ENCODE measurements at places on chromosomes 3 and 15. TPM values are rescaled to one million over a fixed set of nuclear protein-coding genes. Genes with fewer than 3 reads are reported as not detected.

- no peak overlapping the region for H3K4me3 ChIP-seq
- H3K27me3 ChIP-seq: no peaks in the 10 kb centered on the region
- no peak for DNase-seq
- H3K36me3 ChIP-seq: peaks cover 17% of the 10 kb centered on the region
- peaks cover 15% of the 10 kb centered on the region for H3K4me1 ChIP-seq
Measured at GRCh38 chr3:14508505-14508819, 31.7 kb downstream of the GRIP2 start.

- no peak overlapping the region for H3K27ac ChIP-seq
- H3K36me3 ChIP-seq: no peaks in the 10 kb centered on the region
- H3K4me3 ChIP-seq: no peak overlapping the region
- no peaks in the 10 kb centered on the region for H3K27me3 ChIP-seq
Measured at GRCh38 chr15:64233299-64233698, 70.5 kb upstream of the PPIB start.

- no peak for DNase-seq
- H3K36me3 ChIP-seq: peaks cover 12% of the 10 kb centered on the region
- no peaks in the 10 kb centered on the region for H3K27me3 ChIP-seq
- H3K27ac ChIP-seq: no peak overlapping the region
- no peak overlapping the region for H3K4me3 ChIP-seq
- peaks cover 43% of the 10 kb centered on the region for H3K4me1 ChIP-seq
Measured at GRCh38 chr15:40054605-40054854, 15.5 kb upstream of the SRP14 start.

DNA sequence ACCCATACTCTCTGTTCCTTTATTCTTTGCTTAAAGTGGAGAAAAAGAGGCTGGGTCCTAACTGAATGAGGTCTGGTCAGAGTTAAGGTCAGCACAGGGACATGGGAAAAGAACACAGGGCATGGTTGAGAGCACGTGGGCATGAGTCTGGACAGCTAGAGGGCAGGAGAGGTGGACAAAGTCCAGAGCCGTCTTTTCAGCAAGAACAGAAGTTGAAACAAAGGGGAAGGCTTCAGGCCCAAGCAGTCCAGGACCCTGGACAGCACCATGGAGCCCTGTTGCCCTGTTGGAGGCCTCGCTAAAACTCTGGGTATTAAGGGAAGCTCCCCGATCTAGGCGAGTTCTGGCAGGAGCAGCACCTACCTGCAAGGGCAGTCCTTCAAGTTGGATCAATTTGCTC lies 50.7 kb downstream of the XYLB start:
- H3K27me3 ChIP-seq: no peaks in the 10 kb centered on the region
- no peaks in the 10 kb centered on the region for H3K4me1 ChIP-seq
- no peak overlapping the region for H3K27ac ChIP-seq
- H3K36me3 ChIP-seq: peaks cover 16% of the 10 kb centered on the region

GRCh38 chr3:190249414-190249813 lies 72.8 kb downstream of the CLDN1 start:
- no peak overlapping the region for H3K4me3 ChIP-seq
- DNase-seq: no peak
- no peak overlapping the region for H3K27ac ChIP-seq
- H3K27me3 ChIP-seq: peaks cover 3% of the 10 kb centered on the region
- no peaks in the 10 kb centered on the region for H3K36me3 ChIP-seq

DNA sequence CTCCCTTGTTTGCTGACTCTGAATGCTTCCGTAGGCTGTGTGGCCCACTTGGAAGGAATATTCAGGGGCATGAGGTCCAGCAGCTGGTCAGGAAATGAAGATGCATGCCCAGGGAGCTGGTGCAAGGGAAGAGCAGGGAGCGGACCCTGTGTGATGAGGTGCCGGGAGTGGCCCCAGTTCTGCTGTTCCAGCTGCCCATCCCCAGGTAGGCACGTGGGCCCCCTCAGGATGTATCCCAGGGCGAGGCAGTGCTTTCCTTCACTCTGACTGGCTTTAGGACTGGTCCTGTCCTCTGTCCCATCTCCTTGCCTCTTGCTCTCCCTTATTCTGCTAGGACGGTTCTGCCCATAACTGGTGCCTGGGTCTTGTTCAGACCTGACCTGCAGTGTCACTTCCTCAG lies 1.1 kb upstream of the FAM3D start:
- H3K27ac ChIP-seq: no peak overlapping the region
- H3K4me3 ChIP-seq: no peak overlapping the region
- H3K27me3 ChIP-seq: peaks cover 11% of the 10 kb centered on the region

DNA sequence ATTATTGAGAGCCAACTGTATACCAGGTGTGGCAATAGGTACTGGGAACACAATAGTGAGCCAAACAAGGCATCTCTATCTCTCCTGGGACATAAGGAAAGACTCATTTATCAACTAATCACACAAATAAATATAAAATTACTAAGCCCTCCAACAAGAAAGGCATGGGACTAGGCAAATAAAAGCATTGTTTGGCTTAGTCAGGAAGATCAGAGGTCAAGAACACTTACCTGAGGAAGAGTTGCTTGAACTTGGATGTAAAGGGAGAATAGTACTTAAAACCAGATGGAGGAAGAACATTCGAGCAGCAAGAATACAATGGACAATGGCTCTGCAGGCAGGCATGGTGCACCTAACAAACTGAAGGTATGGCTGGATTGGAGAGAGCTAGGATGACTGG lies 300.7 kb downstream of the WDR72 start:
- H3K27me3 ChIP-seq: no peaks in the 10 kb centered on the region
- H3K4me3 ChIP-seq: no peak overlapping the region
- H3K36me3 ChIP-seq: no peaks in the 10 kb centered on the region
- no peak overlapping the region for H3K27ac ChIP-seq
- DNase-seq: no peak

- DNase-seq: no peak
- peaks cover 45% of the 10 kb centered on the region for H3K4me1 ChIP-seq
- no peak overlapping the region for H3K4me3 ChIP-seq
- H3K36me3 ChIP-seq: no peaks in the 10 kb centered on the region
- H3K27ac ChIP-seq: peak overlapping the region; percentile 91
Measured at GRCh38 chr15:62901909-62902546, 140.5 kb upstream of the TPM1 start.

GRCh38 chr15:57439128-57440027 lies 63.1 kb downstream of the CGNL1 start:
- peaks cover 10% of the 10 kb centered on the region for H3K4me1 ChIP-seq
- peaks cover 5% of the 10 kb centered on the region for H3K36me3 ChIP-seq
- no peak overlapping the region for H3K4me3 ChIP-seq
- no peak overlapping the region for H3K27ac ChIP-seq
- DNase-seq: no peak
- no peaks in the 10 kb centered on the region for H3K27me3 ChIP-seq

DNA sequence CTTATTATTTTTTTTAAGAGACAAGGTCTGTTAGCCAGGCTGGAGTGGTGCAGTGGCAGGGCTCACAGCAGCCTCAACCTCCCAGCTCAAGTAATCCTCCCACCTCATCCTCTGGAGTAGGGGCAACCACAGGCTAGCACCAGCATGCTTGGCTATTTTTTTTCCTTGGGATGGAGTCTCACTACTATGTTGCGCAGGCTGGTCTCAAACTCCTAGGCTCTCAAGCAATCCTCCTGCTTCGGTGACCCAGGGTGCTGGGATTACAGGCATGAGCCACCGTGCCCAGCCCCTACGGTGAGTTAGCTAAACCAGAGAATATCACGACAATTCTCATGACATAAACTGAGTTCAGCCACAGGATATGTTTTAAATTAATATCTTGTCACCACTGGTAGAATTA lies 2.0 kb downstream of the DCUN1D1 start:
- DNase-seq: no peak
- no peaks in the 10 kb centered on the region for H3K27me3 ChIP-seq
- H3K27ac ChIP-seq: no peak overlapping the region
- peak overlapping the region; percentile 99 for H3K4me3 ChIP-seq
- peaks cover 27% of the 10 kb centered on the region for H3K4me1 ChIP-seq
- no peaks in the 10 kb centered on the region for H3K36me3 ChIP-seq

DNA sequence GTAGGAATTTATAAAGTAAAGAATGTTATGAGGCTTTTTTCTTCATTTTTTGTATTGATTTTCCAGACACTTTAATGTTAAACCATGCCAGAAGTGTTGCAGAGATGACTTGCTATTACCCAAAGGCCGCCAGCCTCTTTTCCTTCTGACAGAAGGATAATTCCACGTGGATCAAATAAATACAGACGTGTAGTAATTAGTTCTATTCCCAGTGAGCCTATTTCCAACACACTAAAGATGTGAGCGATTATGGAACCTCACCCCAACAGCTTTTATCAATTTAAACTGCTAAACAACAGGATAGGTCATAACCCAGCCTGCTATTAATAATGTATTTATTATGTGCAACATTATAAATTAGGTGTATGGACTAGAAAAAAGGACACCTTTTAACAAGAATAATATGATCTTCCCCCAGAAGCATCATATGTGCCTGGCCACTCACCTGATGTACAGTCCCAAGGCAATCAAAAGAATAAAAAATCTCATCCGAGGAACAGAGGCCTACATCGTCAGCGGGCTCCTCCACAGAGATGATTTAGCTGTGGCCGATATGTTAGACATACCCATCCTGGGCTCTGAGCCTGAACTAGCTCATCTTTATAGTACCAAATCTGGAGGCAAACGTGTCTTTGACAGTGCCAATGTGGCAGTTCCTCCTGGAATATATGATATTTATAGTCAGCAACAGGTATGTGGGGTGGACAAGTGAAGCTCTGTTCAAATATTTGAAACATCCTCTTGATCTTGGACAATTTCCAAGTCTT lies 125.9 kb upstream of the C15orf61 start:
- no peak for DNase-seq
- H3K27me3 ChIP-seq: no peaks in the 10 kb centered on the region
- H3K4me1 ChIP-seq: no peaks in the 10 kb centered on the region
- no peaks in the 10 kb centered on the region for H3K36me3 ChIP-seq
- H3K4me3 ChIP-seq: no peak overlapping the region

GRCh38 chr15:98331676-98332075 lies 316.7 kb upstream of the IGF1R start:
- no peak overlapping the region for H3K27ac ChIP-seq
- H3K36me3 ChIP-seq: no peaks in the 10 kb centered on the region
- H3K4me1 ChIP-seq: no peaks in the 10 kb centered on the region
- no peak overlapping the region for H3K4me3 ChIP-seq
- H3K27me3 ChIP-seq: peaks cover 55% of the 10 kb centered on the region

GRCh38 chr3:175956964-175957363 lies 1097.8 kb downstream of the NAALADL2 start:
- H3K27ac ChIP-seq: no peak overlapping the region
- H3K36me3 ChIP-seq: no peaks in the 10 kb centered on the region
- H3K27me3 ChIP-seq: no peaks in the 10 kb centered on the region
- no peaks in the 10 kb centered on the region for H3K4me1 ChIP-seq

DNA sequence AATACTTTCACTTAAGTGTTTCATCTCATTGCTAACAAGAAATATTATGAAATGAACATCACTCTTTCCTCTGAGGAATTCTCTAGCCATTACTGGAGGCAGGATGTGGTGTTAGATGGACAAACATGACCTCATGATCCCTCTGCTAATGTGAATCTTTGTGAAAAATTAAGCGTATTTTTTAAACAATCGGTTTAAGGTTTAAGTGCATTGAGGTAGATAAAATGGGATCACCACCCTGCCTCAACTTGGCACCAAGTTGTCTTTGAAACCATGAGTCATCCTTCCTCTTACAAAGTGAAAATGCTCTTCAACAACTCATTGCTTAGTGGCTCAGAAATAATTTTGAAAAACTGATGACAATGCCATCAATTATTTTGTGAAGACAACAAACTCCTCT lies 76.0 kb upstream of the DCBLD2 start:
- peak overlapping the region; percentile 38 for H3K27ac ChIP-seq
- no peaks in the 10 kb centered on the region for H3K36me3 ChIP-seq
- no peak for DNase-seq
- H3K27me3 ChIP-seq: no peaks in the 10 kb centered on the region
- no peaks in the 10 kb centered on the region for H3K4me1 ChIP-seq

DNA sequence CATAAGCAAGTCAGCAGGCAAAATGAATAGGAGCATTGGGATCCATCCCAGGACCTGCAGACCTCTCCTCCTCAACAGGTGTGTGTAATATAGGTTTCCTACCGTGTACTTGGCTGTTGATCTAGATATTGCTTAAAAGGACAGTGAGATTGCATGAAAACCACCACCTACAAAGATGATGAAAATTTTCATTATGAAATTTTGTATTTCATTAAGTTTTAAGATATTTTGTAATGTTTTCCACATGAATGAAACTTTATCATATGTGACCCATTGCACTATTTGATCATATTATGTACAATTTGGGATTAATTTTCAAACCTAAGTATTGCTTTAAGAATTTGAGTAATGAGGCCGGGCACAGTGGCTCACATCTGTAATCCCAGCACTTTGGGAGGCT lies 94.3 kb upstream of the TRPM1 start:
- peaks cover 8% of the 10 kb centered on the region for H3K4me1 ChIP-seq
- no peak for DNase-seq
- H3K36me3 ChIP-seq: no peaks in the 10 kb centered on the region
- H3K4me3 ChIP-seq: no peak overlapping the region
- no peaks in the 10 kb centered on the region for H3K27me3 ChIP-seq

DNA sequence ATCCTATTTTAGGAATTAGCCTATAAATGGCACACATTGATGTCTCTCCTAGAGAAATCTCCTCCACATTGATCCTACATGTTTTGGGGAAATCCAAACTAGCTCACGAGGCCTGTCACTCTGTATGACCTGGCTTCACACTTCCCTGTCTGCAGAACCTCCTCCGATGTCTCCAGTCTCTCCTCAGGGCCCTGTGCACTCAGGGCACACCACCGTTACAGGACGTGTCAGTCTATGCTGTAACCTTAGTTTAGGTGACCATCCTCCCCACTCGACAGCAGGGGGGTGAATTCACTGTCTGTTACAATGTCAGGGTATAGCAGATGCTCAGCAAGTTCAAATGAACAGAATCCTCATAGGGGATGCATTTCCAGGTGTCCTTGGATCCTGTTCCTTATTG lies 249.1 kb downstream of the OCA2 start:
- H3K4me1 ChIP-seq: no peaks in the 10 kb centered on the region
- H3K36me3 ChIP-seq: no peaks in the 10 kb centered on the region
- no peak overlapping the region for H3K27ac ChIP-seq
- H3K27me3 ChIP-seq: no peaks in the 10 kb centered on the region
- no peak overlapping the region for H3K4me3 ChIP-seq

DNA sequence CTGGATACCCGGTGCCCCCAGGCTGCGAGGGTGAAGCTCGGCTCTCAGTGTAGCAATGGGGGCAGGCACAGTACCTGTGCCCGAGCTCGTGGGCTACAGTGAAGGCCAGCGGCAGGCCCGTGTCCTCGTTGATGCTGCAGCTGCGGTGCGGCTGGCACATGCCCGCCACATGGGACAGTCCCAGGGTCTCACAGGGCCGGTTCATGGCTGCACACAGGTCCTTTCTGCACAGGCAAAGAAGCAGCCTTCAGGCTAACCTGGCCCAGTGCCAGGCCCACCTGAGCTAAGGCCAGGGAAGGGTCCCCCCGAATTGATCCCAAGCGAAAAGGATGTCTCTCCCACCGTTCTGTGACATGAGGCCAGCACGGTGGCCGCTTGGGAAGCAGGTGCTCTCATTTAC lies 21.6 kb downstream of the ADAMTS7 start:
- no peak overlapping the region for H3K4me3 ChIP-seq
- H3K27ac ChIP-seq: peak overlapping the region; percentile 12
- H3K36me3 ChIP-seq: peaks cover 64% of the 10 kb centered on the region
- H3K4me1 ChIP-seq: peaks cover 28% of the 10 kb centered on the region
- no peaks in the 10 kb centered on the region for H3K27me3 ChIP-seq

OR5K2 gene
- not detected for total RNA-seq

SEMA3B gene
- total RNA-seq: 23.2 TPM

SLCO2A1 gene
- total RNA-seq: 18.0 TPM

BFSP2 gene
- total RNA-seq: not detected

ITIH3 gene
- 0.55 TPM for total RNA-seq

IGSF10 gene
- total RNA-seq: 3.1 TPM

IL17RE gene
- total RNA-seq: 0.58 TPM

FMN1 gene
- total RNA-seq: 4.5 TPM

ATP13A3 gene
- total RNA-seq: 99.2 TPM

SLC15A2 gene
- 4.6 TPM for total RNA-seq

PRICKLE2 gene
- 8.7 TPM for total RNA-seq
